Cerebellar nuclear complex (tissue), 1 donor: ENCODE measurements at places on chromosomes 3 and 15.

DNA sequence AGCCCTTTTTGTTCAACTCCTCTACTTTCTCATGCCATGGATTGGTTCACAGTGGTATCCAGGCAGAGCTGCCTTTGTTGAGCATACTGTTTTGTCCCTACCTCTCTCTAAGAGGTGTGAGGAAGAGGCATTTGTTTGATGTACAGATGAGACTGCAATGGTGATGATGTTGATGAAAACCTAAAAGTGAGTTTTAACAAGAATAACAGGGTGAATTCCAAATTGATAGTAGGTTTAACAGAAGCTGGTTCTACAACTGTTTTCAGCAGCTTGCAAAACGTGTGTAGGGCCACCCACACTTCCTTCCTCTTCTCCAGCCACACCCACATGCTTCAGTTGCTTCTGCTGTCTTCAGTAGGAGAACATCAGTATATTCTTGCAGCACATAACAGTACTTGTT is 10.2 kb downstream of the SNRK start:
- no peak for DNase-seq

GRCh38 chr3:49924683-49925082 is 4.9 kb downstream of the MON1A start:
- DNase-seq, result no peak

DNA sequence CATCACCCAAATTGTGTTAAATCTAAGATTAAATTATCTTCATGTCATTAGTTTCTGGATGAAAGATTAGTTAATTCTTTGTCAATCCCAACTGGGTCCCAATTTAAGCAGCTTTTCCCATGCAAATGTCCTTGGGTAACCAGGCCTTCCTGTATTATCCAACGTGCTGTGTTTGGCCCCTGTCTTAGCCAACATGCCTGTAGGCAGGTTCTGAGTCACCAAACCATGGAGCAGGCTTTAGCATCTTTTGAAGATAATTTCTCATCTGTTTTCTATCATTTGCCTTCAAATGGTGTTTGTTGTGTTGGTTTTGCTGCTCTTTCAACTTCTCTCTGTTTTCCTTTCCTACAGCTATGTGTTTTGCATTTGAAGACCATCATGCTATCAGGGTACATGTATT is 216.2 kb downstream of the ITPR1 start:
- DNase-seq, result no peak

GRCh38 chr3:150830094-150830681 is 67.2 kb upstream of the SIAH2 start:
- no peak for DNase-seq

DNA sequence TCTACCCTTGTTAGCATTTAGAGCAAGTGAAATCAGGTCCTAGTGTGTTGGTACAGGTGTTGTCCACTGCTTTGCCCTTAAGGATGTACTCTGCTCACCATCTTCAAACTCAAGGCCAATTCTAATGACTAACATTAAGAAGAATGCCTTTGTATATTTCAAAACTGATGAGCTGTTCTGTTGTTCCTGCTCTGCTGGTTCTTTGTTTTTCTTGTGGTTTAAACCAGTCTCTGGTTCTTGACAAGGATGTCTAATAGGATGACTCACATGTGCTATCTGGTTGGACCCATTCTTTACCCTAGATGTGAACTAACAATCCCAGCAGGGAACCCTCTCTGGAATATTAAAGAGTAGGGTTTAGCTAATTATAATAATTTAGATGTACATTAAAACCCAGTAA is 17.3 kb downstream of the ABHD5 start:
- DNase-seq, result no peak
